Testis (tissue), 5 donors: ENCODE measurements at places on chromosomes 2 and 18. TPM values are rescaled to one million over a fixed set of nuclear protein-coding genes. Genes with fewer than 3 reads are reported as not detected.

The CDH2 gene
- total RNA-seq: 128 TPM

DNA sequence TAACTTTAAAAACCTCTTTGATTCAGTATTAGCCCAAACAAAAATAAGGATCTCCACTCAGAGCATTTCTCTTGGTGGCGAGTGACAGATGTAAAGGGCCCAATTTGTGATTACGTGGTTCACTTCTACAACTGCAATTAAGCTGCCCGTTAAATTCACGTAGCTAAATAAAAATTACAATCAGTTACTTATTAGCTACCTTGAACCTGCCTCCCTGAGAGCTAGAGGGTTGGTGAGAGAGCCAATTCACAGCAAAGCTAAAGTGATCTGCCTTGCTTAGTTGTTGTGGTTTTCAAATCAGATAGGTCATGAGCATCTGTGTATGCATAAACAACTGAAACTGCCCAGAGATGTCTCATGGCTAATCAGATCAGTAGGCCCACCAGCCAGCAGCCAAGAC, 156.7 kb downstream of the RNF152 start:
- DNase-seq: no peak

GRCh38 chr2:155273323-155273722, 574.8 kb downstream of the KCNJ3 start:
- no peak for DNase-seq

The GALR1 gene
- 0.16 TPM for total RNA-seq

The EMX1 gene
- 13.2 TPM for total RNA-seq

The MROH2A gene
- 10.7 TPM for total RNA-seq

GRCh38 chr18:61824733-61825363, 68.0 kb downstream of the RNF152 start:
- no peak for DNase-seq

The LCT gene
- 0.62 TPM for total RNA-seq

GRCh38 chr2:169397697-169398096, 35.4 kb upstream of the LRP2 start:
- DNase-seq: no peak
